ENCODE measurements at places on chromosomes 1 and 21.

DNA sequence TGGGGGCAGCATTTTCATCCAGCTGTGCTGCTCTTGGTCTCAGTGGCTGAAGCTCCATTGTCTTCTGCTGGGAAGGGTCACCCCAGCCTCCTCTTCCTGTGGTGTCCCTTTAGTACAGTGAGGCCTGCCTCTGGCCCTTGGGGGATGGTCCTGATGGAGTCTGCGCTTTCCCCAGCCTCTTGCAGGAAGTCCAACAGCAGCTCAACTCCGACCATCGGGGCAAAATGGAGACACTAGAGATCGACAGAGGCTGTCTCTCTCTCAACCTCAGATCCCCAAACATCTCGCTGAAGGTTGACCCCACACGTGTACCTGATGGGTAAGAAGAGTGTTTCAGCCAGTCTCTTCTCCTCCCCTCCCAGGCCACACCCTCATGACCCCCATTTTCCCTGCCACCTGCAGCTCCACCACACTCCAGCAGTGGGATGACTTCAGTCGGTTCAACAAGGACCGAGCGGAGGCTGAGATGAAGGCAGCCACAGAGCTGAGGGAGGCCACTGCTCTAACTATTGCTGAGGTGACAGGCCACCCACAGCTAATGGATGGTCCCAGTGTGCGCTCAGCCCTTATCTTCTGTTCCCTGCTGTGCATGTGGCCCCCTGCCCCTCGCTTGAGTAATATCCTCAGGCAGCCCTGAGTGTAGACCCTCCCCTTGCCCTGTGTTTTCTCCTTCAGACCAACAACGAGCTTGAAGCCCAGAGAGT lies 2.0 kb upstream of the ADPRS start:
- no peak for DNase-seq

DNA sequence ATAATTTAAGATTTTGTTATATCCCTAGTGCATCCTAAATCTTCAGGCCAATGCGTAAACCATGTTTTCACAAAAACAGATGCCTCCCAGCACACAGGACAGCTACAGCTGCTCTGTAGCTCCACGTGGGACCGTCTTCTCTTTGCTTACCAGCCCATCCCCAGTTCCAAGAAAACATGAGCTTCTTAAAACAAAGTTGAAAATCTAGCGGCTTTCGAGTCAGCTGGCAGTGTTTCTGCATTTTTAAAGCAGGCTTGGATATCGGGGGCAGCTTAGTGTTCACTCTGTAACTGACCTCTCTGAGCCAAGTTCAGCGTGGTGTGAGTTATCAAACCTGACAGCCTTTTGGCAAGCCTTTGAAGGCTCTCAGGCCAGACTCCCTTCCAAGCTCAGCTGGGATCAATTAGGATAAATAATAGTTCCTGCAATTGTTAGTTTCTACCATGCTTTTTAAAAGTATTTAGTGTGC lies 881.5 kb downstream of the LTN1 start:
- no peak for DNase-seq

DNA sequence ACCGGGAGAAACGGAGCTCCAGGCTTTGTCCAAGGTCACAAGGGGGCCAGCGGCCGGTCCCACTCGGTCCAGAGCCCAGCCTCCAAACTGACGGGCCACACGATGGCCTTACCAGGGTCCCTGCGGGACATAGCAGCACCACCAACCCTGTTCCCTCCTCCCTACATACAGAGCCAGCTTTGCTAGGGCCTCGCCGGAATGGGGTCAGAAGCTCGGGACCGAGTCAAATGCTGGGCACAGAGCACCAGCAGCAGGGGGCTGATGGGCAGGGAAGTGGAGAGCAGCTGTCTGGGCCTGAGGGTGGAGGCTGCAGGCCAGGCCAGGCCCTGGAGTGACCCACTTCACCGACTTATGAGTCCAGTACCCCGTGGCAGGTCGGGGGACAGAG lies 14.9 kb upstream of the TTC39A start:
- DNase-seq = no peak

GRCh38 chr1:185345913-185346720 lies 29.1 kb upstream of the IVNS1ABP start:
- DNase-seq = no peak

GRCh38 chr1:45356186-45356585 lies 15.9 kb upstream of the MUTYH start:
- no peak for DNase-seq

GRCh38 chr1:190747704-190748103 lies 270.0 kb upstream of the BRINP3 start:
- no peak for DNase-seq

- DNase-seq = no peak
Measured at GRCh38 chr1:215056584-215056983, 26.0 kb upstream of the KCNK2 start.

GRCh38 chr1:86430376-86430775 lies 6.4 kb downstream of the CLCA2 start:
- DNase-seq = no peak

GRCh38 chr1:202189001-202189790 lies 4.4 kb upstream of the LGR6 start:
- peak; percentile 87 for DNase-seq

- no peak for DNase-seq
Measured at GRCh38 chr1:234708700-234709395, 98.9 kb upstream of the IRF2BP2 start.

GRCh38 chr1:17119773-17120480 lies 676 bp upstream of the PADI2 start:
- DNase-seq = no peak

GRCh38 chr1:57910782-57911181 lies 486.9 kb upstream of the DAB1 start:
- no peak for DNase-seq

DNA sequence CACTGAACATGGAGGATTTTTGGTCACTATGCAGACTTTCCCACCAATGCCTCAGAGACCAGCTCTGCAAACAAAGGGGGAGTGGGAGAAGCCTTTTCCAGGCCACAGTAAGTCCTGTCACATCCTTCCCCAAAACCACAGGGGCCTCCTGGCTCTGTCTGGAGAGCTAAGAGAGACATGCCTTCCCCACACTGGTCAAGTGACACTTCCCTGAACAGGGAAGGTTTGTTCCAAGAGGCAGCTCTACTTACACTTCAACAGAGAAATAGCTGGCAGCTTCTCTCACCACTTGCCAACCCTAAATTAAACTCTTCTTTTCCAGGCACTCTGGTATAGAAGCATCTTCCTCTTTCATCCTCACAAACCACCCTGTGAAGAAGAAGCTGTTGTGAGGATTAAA lies 39.7 kb downstream of the EDN2 start:
- no peak for DNase-seq
